ENCODE measurements at places on chromosomes 1 and 21. TPM values are rescaled to one million over a fixed set of nuclear protein-coding genes. Genes with fewer than 3 reads are reported as not detected.
A peak's percentile ranks its signal among the peaks of the same experiment; 100 is the strongest.

GPR25 gene
- 2.7 TPM for total RNA-seq

UBE2J2 gene
- 41.5 TPM for total RNA-seq

SHISA4 gene
- total RNA-seq: 0.19 TPM

DNA sequence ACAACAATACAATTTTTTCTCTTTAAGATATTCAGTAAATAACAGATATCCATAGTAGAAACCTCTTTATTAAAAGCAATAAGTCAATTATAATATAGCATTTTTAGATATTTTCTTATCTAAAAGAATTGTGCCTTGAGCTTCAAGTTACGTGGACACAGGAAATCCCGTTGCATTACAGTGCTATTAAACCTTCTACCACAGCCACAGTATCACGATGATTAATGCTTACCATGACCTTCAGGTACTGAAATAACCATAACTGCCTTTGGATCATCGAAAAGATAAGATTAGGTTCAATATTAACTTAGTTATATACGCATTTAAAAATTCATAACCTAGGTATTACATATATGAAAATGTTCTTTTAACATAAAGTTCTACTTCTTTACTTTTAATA is 17.9 kb downstream of the B3GALNT2 start:
- DNase-seq: no peak

GRCh38 chr1:36119456-36119855 is 5.6 kb downstream of the COL8A2 start:
- no peak for DNase-seq

DNA sequence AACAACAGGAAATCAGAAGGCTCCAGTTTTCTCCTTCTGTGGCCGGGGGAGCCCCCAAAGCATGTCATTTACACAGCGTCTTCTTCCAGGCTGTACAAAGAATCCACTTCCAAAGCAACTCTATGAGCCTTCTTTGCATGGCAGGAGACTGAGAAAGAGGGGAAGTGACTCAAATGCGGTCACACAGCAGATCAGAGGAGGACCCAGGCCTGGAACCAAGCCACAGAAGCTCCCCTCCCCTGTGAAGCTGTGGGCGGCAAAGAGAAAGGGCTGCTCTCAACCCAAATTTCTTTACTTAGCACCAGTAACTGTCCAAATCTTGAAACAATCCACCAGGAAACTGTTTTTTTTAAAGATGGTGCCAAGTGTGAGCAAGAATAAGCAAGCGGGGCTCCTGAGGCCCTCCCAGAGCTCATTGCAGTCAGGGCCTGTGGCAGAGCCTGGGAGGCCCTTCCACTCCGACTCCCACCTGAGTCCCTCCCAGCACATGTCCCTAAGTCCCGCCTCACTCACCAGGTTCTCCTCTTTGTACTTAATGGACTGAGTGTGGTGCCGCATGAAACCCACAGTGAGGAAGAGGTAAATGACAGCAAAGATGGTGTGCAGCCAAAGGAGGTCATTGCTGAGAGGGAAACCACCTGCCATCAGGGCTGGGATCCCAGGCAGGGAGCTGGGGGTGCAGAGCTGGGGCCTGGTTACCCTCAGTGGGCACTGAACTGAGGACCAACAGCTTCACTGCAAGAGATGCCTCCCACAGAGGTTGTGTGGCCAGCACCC is 15.9 kb downstream of the TMEM63A start:
- peak; percentile 72 for DNase-seq

GRCh38 chr1:3770047-3770765 is 2.3 kb upstream of the SMIM1 start:
- DNase-seq: no peak

DNA sequence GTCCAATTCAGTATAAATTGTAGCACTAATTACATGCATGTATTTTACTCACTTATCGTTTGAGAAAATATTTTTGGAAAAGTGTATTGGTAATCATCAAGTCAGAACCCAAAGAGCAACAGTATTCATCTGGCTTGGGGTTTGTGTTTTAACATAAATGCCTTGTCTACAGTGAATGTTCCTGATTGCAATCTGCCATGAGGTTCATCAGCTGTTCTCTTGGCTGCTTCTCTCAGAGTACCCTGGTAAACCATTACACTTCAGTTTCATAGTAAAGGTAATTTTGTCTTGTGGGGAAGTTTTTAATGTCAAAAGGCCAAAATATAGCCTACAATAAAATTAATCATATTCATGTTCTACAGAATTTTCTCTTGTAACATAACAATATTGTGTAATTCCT is 150.3 kb downstream of the IFI44 start:
- no peak for DNase-seq

DNA sequence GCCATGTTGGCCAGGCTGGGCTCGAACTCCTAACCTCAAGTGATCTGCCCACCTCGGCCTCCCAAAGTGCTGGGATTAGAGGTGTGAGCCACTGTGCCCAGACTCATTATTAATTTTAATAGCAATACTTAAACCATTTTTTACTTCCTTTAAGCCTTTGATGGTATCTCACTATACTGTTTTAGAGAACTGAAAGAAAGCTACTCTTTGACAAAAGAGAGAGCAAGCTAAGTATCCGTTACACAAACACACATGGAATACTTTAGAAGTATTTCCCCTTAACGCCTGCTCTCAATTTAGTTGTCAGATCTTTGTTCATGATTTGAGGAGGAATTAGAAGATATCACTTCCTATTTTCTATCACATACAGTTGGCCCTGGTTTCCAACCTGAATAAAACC is 189.4 kb downstream of the COP1 start:
- DNase-seq: no peak

- DNase-seq: no peak
Observed at GRCh38 chr1:159465191-159465603, 25.7 kb downstream of the OR10J1 start.

- no peak for DNase-seq
Observed at GRCh38 chr1:145879775-145880174, 5.9 kb downstream of the ANKRD35 start.

GRCh38 chr1:116224111-116224510 is 112.9 kb downstream of the MAB21L3 start:
- no peak for DNase-seq

- DNase-seq: no peak
Observed at GRCh38 chr1:152514715-152515433, 592 bp downstream of the CRCT1 start.

- DNase-seq: no peak
Observed at GRCh38 chr1:222697203-222697602, 15.1 kb downstream of the AIDA start.

DNA sequence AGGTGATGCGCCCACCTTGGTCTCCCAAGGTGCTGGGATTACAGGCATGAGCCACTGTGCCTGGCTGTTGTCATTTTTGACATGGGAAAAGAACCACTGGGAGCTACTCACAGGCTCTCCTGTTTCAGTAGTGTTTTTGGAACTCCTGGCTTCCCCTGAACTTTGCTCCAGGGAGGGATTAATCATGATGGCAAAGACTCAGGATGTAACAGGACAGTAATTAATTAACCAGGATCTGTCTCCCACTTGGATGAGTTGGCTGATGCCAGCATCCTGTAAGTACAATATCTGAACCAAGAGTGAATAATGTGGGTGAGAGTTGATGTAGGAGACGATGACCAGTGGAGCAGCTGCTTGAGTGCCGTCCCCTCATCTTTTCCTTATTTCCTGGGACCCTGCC is 4.9 kb downstream of the SFT2D2 start:
- no peak for DNase-seq

HTR6 gene
- 2.2 TPM for total RNA-seq

- DNase-seq: no peak
Observed at GRCh38 chr1:39698568-39698967, 7.3 kb upstream of the HPCAL4 start.

CYP4A22 gene
- not detected for total RNA-seq

DENND2D gene
- total RNA-seq: 60.7 TPM

ATP1A2 gene
- not detected for total RNA-seq

- no peak for DNase-seq
Observed at GRCh38 chr1:65225179-65225578, 77.2 kb downstream of the AK4 start.

- no peak for DNase-seq
Observed at GRCh38 chr1:11488966-11489625, 10.1 kb downstream of the DISP3 start.

MROH9 gene
- not detected for total RNA-seq

GRCh38 chr1:149879556-149879955 is 19.8 kb upstream of the BOLA1 start:
- peak; percentile 47 for DNase-seq

DNA sequence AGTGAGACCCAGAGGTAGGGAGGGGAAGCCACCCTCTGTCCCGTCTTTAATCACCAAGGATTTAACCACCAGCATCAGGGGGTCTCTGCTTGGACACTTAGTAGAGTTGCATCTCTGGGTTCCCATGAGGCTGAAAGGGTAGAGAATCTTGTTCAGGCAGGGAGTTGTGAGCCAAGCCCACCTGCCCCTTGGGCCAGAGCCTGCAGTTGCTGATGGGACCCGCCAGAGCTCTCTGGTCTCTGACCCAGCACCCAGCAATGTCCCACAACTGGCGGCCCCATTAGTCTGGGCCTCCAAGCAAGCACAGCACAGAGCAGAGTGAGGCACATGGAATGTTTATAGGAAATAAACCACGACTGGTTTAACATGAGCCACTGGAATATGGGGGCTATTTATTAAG is 166.3 kb downstream of the TRIM33 start:
- DNase-seq: no peak

CHIA gene
- not detected for total RNA-seq

DNA sequence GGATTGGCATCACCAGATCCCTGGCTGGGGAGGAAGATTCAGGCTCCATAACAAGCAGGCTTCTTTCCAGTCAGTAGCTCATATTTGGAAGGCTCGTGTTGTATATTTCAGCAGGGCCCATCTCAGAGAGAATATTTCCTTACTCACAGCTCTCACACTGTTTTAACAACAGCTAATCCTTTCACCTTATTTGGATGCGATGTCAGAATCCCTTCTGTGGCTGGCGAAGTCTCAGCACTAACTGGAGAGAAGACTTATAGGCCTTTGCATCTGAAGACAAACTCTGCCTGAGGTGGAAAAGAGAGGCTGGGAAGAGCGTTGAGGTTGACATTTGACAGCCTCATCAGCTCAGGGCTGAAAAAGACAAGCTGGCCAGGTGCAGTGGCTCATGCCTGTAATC is 47.2 kb upstream of the CAPZB start:
- no peak for DNase-seq

DNA sequence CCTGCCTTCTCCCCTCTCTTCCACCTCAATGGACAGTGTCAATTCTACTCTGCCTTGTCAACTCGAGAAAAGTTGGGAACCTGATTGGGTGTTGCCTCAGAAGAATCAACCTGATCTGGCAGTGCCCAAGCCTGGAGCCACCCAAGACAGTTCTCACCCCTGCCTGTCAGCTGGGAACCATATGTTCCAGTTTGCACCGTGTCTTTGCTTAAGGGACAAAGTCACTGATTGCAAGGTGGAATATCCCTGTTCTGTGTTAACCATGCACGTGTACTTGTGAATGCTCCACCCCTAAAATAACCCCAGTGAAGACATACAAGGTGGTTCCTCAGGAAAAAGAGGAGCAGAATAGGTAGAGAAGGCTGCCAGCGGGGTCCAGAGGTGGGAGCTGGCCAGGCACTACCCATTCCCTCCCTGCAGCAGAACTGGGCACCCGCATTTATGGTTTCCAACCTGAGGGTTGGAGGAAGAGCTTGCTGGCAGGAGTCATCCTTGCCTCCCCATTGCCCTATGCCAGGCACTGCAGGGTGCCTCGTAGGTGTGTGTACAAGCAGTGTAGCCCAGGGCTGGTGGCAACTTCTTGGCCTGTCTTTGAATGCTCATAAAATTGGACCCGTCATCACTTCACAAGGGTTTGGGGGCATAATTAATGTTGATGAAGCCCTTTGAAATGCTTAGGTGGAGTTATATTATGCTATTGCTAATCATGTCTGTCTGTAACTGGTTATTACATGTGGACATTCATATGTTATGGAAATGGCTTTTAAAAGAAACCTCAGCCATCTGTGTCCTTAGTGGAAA is 11.3 kb downstream of the NIPAL3 start:
- DNase-seq: no peak

DNA sequence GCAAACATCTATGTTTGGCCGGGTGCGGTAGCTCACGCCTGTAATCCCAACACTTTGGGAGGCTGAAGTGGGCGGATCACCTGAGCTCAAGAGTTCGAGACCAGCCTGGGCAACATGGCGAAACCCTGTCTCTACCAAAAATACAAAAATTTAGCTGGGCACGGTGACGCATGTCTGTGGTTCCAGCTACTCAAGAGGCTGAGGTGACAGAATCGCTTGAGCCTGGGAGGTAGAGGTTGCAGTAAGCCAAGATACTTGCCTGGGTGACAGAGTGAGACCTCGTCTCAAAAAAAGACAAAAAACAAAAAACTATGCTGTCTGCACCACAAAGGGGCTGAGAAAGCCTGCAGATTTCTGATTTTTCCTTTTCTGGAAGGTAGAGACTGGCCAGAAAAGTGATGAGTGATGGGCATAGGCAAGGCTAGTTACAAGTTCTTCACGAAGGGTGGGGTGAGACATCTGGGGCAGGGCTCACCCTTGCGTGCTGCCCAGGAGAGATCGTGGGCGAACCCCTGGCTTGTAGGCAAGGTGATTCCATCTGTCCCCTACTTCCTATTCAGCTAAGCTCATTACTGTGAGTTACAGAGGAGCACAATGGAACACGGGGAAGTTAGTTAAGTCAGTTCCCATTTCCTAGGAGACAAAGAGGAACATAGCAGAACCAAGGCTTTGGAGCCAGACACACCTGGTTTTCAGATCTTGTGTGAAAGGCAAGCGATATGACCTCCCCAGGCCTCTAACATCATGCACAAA is 3.2 kb downstream of the SLC2A1 start:
- no peak for DNase-seq

- no peak for DNase-seq
Observed at GRCh38 chr1:20095564-20096434, 23.5 kb downstream of the PLA2G2D start.

FHAD1 gene
- not detected for total RNA-seq

GRCh38 chr1:200869376-200869752 is 3.4 kb upstream of the GPR25 start:
- DNase-seq: no peak

MRPL20 gene
- 103 TPM for total RNA-seq

DNA sequence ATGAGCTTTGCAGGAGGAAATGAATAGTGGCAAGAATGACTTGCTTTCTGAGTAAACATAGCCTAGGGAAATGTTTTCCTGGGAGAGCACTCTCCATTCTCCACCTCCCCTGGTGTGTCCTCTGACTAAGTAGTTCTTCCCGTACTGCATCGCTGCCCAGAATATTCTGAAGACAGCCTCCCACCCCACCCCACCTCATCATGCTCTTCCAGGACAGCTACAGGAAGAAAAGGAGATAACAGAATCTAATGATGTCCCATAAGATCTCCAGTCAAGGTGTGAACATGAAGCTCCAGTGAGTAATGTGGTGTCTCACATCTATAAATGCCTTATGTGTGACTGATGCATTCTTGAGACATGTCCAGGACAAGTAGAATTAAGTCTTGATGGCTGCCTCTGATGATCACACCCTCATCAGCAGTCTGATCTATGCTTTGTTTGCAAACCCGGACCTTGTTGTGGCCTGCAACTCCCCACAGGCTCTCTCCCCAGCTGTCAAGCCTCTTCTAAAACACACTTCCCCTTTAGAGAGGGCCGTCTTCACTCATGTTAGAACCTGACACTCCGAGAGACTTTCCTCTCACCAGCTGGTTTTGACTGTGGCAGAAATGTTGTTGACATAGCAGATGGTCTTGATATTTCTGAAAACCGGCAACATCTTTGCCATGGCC is 183.0 kb downstream of the CYYR1 start:
- no peak for DNase-seq

All from CD4-positive, alpha-beta T cell (primary cell).